ENCODE measurements at places on chromosomes 16 and 17. TPM values are rescaled to one million over a fixed set of nuclear protein-coding genes. Genes with fewer than 3 reads are reported as not detected.

The SALL1 gene
- under 0.01 TPM for total RNA-seq

DNA sequence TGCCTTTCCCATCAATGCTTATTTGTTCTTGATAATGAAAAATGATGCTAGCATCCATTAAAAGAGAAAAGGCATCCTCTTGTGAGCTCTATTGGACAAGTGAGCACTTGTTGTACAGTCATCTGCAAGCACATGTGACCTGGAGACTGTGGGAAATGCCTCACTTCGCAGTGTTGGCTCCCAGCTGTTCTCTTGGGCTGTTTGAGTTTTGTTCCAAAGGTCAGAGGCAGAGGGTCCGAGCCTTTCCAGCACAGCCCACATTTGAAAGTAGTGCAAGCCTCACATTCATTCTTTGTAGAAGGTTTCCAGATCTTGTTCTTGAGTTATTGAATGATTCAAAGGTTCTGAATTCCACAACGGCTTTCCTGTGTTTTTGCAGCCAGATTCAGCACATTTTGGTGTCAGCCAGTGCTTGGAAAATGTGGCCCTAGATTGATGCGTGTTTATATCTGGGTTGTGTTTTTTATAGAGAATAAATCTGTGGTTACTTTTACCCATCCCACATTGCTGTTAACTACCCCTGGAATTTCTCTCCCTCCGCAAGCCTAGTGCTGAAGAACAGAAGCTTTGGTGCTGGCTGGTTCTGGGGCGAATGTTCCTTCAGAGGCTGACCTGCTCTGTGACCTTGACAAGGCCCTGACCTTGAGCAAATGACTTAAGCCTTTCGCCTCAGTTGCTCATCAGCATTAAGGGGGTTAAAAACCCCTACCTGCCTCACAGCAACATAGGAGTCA is 49.8 kb downstream of the CDH1 start:
- DNase-seq, result no peak

The TAX1BP3 gene
- 204 TPM for total RNA-seq

GRCh38 chr17:2398655-2399571 is 1.9 kb downstream of the MNT start:
- peak; percentile 93 for DNase-seq

The GPRC5B gene
- 26.6 TPM for total RNA-seq

The MFSD6L gene
- not detected for total RNA-seq

GRCh38 chr17:46053911-46054534 is 55.0 kb downstream of the STH start:
- no peak for DNase-seq

DNA sequence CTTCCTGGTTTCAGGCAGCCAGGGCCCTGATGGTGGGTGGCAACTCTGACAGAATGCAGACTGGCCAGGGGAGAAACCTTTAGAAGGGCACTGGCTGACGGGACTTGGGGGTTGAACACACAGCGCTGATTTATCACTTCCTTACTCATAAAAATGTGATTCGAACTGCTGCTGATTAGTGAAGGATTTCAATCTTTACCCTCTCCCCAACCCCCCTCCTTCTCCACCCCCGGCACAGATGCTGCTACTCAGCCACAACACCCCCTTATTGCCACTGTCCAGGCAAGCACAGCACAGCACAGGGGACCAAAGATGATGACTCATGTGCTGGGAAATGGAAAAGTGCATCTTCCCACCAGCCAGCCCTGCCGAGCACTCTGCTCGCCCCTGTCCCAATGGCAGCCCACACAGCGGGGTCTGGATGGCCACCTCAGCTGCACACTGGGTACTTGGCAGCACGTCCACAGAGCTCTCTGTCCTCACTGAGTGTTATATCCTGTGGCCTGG is 70.1 kb downstream of the SMG6 start:
- peak; percentile 86 for DNase-seq

The CTRB2 gene
- total RNA-seq, result not detected

The ZNF263 gene
- 43.5 TPM for total RNA-seq

GRCh38 chr16:11708421-11708820 is 34.2 kb downstream of the TXNDC11 start:
- no peak for DNase-seq

The SHBG gene
- total RNA-seq, result 0.22 TPM

The HGS gene
- total RNA-seq, result 45.2 TPM

GRCh38 chr17:14308965-14309879 is 8.3 kb downstream of the HS3ST3B1 start:
- DNase-seq, result no peak

DNA sequence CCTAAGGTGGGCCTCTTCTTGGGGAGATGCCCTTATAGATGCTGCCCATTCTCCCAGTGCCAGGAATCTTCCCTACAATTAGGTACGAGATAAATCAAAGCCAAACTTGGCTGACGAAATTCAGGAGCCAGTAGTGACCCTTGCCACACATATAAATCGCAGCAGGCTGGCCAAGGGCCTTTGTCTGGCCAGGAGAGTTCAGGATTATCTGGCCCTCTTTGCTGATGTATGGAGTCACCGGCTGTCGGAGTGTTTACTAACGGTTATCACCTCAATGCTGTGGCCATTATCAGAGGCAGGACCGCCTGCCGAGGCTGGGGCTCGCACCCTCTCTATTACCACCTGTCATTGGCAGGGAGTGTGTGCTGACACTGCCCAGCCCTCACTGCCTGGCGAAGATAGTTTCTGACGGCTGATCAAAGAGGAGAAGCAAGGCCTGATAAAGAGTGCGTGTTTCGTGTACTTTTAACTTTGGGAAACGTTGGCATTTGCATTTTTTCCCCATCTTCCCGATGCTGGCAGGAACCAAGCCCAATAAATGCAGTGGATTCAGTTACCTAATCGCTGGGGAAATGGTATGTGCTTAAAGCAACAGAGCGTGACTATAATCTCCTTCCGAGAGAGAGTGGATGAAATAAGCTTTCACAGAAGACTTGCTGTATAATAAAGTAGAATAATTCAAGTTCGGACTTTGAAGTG is 32.8 kb upstream of the TBX2 start:
- DNase-seq, result no peak

DNA sequence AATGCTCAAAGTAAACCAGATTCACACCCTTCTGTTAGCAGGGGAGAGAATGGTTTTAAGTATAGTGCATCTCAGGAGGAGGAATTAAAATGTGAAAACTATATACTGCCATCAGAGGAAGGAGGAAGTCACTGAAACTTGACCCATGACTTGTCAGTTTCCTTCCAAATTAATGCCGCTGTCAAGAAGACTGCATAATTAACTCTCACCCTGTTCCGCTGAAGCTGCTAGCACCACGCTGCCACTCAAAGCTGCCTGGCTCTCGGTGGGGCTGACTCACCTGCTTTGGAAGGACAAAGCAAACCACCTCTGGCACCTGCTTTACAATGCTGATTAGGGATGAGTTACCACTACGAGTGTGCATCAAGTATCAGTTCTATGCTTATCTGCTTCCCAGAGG is 37.8 kb upstream of the ULK2 start:
- peak; percentile 22 for DNase-seq

The AIPL1 gene
- total RNA-seq, result not detected

- DNase-seq, result no peak
Observed at GRCh38 chr17:74970395-74970794, 2.2 kb downstream of the HID1 start.

DNA sequence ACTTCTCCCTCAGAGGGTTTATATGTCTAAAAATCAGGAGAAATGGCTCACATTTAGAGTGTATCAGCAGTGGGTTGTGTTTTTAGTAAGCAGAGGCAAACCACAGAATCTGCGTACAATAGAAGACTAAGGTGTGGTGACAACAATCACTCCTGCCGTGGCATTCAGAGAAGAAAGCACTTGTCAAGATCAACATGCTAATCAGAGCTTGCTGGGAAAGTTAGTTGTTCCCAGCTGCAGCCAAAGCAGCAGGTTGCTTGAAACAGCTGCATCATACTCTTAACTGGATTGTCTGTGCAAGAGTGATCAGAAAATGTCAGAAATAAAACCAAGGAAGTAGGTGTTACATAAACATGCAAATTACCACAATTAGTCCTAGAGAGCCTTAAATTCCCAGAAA is 616.4 kb downstream of the CDH8 start:
- no peak for DNase-seq

- no peak for DNase-seq
Observed at GRCh38 chr16:23031508-23032098, 117.6 kb downstream of the USP31 start.

GRCh38 chr16:79316004-79316458 is 284.5 kb downstream of the MAF start:
- DNase-seq, result no peak

The WFIKKN2 gene
- total RNA-seq, result not detected

The SLC46A1 gene
- 0.60 TPM for total RNA-seq

The ITGA2B gene
- total RNA-seq, result 0.22 TPM

The HOXB5 gene
- total RNA-seq, result under 0.01 TPM

GRCh38 chr16:29231244-29231643 is 175.3 kb downstream of the NPIPB11 start:
- no peak for DNase-seq

DNA sequence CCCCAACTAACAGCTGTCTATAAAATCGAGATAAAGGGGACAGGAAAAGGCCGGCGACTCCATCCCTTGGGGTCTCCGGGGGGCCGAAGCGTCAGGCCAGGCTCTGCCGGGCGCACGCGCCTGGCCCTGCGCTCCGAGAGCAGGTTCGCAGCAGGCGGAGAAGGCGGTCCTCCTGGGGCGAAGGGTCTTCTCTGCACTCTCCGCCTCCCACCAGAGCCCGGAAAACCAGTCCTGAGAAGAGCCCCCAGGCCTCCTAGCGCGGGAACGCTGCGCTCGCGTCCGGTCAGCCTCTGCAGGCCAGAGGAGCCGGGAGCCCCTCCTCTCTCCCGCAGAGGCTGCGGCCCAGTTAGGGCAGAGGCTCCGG is 5.1 kb downstream of the FOXF1 start:
- peak; percentile 50 for DNase-seq

GRCh38 chr17:32672711-32673110 is 185.9 kb downstream of the CDK5R1 start:
- no peak for DNase-seq

DNA sequence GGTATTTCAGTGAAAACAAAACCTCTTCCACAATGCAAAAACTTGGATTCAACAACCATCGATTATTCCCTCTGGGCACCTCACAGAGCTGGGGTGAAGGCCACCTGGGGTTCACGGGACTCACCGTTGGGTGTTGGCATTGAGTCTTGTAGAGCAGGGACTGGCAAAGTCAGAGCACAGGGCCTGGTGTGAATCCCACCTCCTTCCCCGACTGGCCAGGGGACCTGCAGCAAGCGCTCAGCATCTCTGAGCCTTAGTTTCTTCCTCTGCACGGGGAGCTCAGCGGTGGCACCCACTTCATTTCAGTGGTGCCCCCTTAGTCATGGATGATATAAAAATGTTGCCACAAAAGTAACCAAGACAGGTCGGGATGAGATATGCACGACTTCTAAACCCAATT is 100.4 kb downstream of the METRNL start:
- no peak for DNase-seq

The SRL gene
- 0.20 TPM for total RNA-seq
